ENCODE measurements at places on chromosomes 4 and X. TPM values are rescaled to one million over a fixed set of nuclear protein-coding genes. Genes with fewer than 3 reads are reported as not detected.

Gene IBSP
- not detected for total RNA-seq

Gene ERVMER34-1
- total RNA-seq: 3.5 TPM

Gene ADAM29
- total RNA-seq: not detected

Gene PLP1
- total RNA-seq: not detected

Gene HSFX3
- not detected for total RNA-seq

Gene SOX3
- not detected for total RNA-seq
